H1 (cell line): ENCODE measurements at places on chromosomes 11 and 22.

GRCh38 chr11:77470971-77471370 lies 2.9 kb downstream of the PAK1 start:
- no peak for DNase-seq

- DNase-seq = no peak
These were observed 14.0 kb downstream of the EP300 start for GRCh38 chr22:41106122-41106968.

GRCh38 chr11:47378010-47378835 lies at the start of gene SPI1:
Gene SPI1 (minus strand): TSS chr11:47378547. CDS start chr11:47378353, 194 bp downstream.
- DNase-seq = no peak

DNA sequence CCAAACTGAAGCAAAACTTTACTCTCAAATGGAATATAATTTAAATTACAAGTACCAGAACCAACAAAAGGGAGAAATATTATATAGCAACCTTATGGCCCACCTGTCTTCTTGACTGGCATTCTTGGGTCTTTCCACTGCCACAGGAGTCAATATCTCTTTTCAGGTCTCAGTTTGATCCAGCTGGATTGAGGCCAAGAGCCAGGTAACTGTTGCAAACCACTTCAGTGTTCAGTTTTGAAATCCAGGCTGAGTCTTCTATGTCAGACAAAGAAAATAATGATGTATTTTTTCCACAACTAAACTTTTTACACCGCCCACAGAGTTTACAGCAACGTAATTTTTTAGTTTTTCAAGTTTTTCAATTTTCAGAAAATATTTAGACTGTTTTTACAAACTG lies 648 bp downstream of the DLG2 start:
- no peak for DNase-seq

DNA sequence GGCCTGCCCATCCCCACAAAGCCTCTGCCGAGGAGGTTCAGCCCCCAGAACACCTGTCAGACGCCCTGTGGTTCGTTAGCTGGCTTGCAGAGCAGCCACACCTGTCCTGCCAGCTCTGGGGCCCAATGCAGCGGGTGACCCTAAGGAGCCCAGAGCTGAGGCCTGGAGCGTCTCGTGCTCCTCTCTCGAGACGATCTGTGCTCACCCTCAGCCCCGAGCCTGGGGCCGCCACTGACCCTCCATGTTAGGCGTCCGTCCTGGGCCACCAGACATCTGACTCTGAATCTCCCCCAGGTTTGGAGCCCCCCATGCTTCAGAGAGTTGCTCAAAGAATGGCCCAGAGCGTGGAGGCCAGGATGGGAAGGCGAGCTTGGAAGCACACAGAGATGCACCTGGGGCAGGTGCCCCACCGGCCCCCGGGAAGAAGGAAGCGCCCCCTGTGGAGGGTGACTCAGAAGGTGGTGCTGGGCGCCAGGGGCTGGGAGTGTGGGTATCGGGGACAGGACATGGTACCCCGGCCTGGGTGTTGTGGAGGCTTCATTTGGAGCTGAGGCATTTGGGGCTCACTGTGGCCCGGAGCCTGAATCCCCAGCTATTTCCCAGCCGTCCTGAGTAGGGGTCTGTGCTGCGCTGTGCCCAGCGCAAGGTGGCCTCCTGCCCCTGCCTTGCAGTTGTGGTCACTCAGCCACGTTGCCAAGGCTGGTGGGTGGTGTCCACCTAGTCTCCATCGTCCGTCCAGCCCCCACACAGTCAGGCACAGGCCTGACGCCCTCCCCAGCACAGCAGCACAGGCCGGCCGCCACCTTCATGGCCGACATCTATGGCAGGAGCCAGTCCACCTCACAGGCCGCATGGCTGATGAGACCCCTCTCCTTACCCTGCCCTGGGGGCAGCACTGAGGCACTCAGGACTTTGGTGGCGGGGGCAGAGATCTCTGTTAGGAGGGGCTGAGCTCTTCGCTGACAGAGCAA lies 36.2 kb downstream of the SBF1 start:
- DNase-seq = no peak

DNA sequence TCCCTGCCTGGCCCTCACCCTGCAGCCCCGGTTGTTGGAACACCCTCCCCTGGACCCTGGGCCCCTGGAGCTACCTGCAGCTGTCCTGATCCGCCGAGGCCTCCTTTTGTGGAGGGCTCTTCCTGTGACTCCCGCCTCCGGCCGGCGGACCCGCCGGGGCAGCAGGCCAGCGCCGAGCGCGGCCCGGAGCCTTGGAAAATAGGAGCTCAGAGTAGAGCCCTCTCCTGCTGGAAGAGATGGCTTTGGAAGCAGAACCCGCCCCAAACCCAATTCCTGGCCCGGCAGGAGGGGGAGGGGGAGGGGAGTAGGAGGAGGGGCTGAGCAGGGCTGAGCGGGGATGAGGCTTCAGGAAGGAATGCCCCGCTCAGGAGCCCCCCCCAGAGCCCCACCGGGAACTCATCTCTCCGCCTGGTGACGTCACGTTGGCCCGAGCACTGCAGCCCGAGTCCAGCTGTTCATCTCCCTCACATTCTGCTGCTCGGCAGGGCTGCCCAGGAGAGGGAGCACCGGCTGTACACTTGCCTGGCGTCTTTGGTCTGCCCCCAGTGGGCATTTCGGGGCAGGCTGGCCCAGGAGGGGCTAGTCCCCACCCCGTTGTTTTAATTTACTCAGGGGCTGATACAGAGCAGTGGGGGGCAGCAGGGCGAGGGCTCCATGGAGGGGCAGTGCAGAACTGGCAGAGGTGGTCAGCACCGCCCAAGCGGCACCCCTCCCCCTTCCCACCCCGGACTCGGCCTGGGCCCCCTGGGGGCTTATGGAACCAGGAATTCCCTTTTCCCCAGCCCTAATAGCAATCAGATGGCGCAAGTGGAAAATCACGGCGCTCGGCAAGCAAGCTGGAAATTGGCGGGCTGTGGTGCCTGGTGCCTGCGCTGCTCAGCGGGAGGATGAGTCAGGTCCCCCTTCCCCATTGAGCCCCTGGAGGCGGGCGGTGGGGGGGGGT lies at the start of gene MRGPRF:
TSS of gene MRGPRF (minus strand) at position 238 of the 943 bp plus-strand sequence. CDS start 3,345 bp downstream, outside the sequence.
- peak; percentile 34 for DNase-seq

GRCh38 chr22:45846952-45847351 lies 130.0 kb downstream of the WNT7B start:
- DNase-seq = no peak

GRCh38 chr11:33930317-33931021 lies 38.6 kb upstream of the LMO2 start:
- no peak for DNase-seq

DNA sequence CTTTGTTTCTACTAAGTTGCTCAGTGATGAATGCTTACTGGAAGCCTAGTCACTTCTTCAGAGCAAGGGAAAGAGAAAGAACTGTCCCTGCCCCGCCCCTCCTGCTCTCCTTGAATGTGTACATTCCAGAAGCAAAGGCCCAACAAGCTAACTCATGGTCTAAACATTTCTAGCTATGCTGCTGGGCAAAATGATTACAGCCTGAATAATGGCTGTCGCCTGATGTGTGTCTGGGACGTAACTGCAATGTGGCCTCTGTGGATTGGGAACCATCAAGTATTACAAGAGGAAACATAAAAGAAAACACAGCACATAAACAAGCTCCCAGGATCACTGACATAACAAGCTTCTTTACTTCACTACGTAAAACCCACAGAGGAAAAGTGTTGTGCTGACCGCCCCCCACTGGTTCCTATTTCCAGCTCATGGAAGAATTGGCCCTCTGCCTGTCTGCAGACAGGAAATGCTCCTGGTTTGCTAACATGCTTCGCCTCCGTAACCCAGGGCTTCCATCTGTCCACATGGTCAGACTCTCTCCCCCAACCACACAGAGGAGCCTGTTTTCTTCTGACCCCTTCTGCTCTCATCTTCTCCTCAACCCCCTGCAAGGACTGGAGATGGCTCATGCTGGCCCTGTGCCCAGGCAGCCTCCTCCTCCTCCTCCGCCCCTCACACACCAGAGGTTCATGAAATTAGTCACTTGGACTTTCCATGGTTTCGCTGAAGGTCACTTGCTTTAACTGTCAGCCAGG lies 187.2 kb downstream of the MAML2 start:
- DNase-seq = no peak

DNA sequence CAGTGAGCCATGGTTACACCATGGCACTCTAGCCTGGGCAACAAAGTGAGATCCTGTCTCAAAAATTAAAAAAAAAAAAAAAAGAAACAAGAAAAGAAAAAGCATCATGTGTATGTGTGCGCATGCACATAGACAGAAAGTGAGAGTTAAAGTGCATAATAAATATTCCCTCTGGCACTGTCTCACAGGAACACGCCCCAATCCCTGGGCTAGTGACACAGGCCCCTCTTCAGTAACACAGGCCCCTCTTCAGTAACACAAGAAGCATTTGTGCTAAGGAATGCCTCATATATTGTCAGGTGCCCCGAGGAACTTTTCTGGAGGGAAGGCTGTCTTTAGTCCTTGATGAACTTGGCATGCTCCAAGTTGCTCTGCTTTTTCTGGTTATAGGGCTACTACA lies 57.5 kb downstream of the RPL27A start:
- no peak for DNase-seq

DNA sequence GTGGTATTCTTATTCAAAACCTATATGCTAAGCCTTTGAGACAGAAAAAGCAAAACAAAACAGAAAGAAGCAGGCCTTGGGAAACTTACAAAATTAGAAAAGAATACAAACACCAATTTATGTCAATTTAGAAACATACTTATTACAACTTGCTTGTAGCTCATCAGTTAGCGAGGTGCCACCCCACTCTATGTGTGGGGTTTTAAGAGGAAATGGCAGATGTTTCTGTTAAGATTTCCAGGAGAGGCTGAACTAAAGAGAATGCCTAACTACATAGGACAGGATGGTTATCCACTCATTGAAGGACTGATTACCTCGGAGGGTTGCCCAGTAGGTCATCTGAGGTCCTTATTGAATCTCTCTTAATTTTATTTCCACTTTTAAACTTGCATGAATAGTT lies 302.0 kb downstream of the ETS1 start:
- DNase-seq = no peak

DNA sequence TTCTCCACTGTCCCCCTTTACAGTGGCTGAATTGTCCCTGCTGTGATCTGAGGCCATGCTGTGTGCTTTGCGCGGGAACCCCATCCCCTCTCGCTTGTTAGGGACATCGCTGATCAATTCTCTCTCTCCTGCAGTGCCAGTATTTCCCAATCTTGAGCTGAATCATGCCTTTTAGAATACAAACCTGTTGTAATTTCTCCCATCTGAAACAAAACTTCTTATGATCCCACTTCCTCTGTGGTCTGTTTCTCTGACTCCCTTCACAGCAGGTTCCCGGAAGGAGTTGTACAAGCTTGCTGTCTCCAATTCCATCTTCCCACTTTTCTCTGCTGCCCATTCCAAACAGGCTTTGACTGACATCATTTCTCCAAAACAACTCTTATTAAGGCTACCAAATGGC lies 16.8 kb downstream of the ADAMTS15 start:
- no peak for DNase-seq

DNA sequence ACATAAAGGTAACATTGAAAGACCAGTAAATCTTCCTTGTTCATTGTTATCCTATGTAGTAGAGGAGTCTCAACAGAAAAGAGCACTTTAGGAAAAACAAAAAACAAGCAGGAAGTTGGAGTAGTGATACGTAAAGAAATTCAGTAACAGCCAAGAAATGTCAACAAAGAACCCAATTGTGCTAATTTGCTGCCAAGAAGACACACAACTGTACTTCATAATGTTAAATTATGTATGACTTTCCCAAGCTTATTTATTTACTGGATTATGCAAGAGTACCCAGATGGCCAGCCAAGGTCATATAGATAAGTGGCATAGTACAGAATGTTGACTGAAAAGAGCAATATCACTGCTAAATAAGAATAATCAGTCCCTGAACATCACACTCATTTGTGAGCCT lies 264.7 kb upstream of the CCDC179 start:
- DNase-seq = no peak

DNA sequence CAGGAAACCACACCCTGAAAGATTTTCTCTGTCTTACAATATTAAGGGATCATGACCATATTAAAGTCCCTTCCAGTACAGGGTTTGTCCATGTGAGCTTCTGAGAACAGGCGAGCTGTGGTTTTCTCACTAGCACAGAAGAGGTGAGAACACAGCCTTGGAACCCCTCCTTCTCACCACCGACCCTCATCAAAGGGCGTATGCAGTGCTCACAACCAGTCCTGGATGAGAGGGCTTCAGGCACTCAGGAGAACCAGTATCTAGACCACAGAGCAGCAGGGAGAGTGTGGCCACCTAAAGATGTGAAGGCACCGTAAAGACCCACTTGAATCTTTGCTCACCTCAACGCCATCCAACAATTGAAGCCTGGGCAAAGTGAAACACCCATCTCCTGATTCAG lies 397.0 kb downstream of the ETS1 start:
- no peak for DNase-seq

- peak; percentile 90 for DNase-seq
These were observed 33.2 kb upstream of the CAVIN3 start for GRCh38 chr11:6353367-6353987.

GRCh38 chr11:71218789-71219499 lies 33.4 kb downstream of the SHANK2 start:
- no peak for DNase-seq

- no peak for DNase-seq
These were observed 85.6 kb upstream of the EED start for GRCh38 chr11:86158704-86159580.

GRCh38 chr11:2741377-2742131 lies 41.8 kb upstream of the KCNQ1OT1 start:
- DNase-seq = no peak

DNA sequence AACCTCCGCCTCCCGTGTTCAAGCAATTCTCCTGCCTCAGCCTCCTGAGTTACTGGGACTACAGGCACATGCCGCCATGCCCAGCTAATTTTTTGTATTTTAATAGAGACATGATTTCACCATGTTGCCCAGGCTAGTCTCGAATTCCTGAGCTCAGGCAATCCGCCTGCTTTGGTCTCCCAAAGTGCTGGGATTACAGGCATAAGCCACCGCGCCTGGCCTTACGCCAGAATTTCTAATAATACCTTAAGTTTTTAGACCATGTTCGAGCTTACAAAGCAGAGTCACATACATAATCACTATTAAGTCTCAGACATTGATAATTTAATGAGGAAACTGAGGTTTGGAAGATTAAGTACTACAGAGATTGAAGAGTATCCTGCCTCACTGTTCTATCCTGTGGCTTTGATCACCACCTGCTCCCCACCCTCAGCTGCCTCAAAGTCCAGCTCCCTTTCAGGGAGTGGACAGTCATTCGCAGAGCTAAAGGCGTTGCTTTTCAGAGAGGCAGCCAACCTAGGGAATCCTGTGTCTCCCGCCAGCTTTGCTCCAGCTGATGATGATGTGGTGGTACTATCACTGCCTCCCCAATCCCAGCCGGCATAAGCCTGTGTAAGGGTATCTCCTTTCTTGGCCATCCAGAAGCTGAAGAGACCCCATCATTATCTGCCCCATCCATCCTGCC lies 7.7 kb downstream of the UBASH3B start:
- no peak for DNase-seq

DNA sequence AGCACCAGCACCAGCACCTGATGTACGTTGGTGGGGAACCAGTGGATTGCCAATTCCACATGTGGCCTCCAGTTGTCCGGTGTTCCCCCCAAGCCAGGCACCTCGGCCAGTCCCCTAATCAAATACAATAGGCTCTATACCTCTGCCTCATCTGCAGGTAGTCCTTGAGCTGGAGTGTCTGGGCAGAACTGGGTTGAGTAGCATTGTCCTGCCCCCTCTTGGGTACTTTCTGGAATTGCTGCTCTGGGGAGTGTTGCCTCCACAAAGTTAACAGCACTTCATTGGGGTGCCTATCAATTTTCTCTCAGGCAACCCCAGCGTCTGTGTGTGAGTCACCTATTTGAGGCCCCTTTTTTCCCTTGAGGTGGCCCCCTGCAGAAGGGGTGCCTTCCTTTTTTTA lies 413.0 kb upstream of the LARGE1 start:
- no peak for DNase-seq

GRCh38 chr11:66083767-66084166 lies 13.7 kb downstream of the PACS1 start:
- no peak for DNase-seq
